T-cell (primary cell): ENCODE measurements at places on chromosomes 1 and 21. TPM values are rescaled to one million over a fixed set of nuclear protein-coding genes. Genes with fewer than 3 reads are reported as not detected.

The TAS1R3 gene
- total RNA-seq = 1.6 TPM

- peak; percentile 55 for DNase-seq
Measured at GRCh38 chr1:26993237-26994019, at the start of gene TRNP1. TSS of gene TRNP1 (plus strand) at chr1:26993692. CDS start at chr1:26993787, 95 bp downstream.

DNA sequence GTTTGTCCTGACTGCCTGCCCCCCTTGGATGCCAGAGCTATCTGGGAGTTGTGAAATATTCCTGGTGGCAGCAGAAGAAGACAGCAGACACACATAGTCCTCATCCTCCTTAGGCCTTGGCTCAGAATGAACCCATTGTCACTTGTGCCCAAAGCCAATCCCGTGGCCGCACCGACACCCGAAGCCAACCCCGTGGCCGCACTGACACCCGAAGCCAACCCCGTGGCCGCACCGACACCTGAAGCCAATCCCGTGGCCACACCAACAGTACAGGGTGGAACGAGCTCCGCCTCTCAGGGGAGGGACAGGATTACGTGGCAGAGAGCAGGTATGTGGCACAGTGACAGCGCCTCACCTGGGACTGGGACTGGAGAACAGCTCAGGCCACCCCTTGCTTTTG lies 186.7 kb downstream of the PRDM16 start:
- DNase-seq = no peak

DNA sequence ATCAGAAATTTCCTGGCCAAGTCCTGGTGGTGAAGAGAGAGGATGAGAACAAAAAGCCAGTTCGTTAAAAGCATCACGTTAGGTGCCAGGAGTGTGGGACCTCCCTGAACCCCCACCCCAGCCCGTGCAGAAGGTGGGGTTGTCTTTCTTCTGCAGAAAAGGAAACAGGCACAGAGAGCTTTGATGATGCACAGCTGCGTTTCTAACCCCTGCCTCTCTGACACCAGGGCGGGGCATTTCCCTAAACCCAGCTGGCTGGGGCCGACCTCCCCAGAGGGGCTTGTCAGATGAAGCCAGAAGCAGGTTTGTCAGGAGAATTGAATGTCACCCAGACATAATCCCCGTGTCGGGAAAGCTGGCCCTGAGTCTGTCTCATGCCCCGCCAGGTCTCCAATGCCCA lies 189.3 kb upstream of the EDN2 start:
- peak; percentile 38 for DNase-seq

DNA sequence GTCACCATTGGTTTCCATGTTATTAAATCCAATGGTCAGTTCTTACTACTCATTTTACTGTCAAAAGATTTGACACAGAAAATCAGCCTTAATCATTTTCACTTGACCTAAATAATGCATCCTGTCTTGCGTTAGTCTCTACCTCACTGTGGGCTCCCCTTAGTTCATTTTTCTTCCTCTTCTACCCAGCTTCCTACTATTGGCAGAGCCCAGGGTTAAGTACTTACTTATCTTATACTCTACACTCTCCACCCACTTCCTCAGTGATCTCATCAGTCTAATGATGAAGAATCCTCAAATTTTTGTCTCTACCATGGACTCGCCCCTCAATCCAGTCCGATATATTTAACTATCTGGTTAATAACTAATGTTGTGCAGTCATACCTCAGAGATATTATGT lies 735.9 kb downstream of the KCNT2 start:
- no peak for DNase-seq
